ENCODE measurements at places on chromosomes 16 and 17.

DNA sequence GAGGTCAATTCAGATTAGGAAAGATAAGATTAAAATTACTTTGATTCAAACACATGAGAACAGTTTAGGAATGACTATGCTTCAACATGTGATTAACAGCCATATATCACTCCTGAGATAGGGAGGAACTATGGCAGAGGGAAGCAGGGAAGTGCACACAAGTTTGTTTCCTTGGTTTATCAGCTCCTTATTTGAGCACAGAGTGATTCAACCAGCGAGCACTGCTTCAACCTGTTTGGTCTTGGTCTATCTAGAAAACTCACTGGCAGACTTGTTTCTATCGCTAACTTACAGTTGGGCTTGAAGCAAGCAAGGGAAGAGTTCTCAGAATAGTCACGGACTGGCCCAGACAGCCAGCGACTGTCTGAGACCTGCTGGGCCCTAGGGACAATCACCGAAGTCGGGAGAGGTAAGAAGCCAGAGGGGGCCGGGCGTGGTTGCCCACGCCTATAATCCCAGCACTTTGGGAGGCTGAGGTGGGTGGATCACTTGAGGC lies 23.5 kb downstream of the TUBG1 start:
- DNase-seq = no peak

DNA sequence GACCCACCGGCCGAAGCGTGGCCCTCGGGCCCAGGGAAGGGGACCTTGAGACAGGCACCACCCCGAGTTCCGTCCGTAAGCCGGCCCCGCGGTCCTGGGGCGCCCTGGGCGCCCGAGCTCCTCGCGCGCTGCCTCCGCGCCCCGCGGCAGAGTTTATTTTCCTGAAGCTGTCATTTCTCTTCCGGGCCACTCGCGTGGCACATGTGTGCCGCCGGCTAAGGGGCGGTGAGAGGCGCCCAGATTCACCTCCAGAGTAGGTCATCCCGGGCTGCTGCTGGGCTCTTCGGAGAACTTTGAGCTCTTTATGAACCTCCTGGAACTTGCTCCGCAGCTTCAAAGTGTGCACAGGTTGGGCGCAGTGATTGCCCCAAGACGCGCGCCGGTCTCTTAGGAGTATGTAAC lies 489 bp downstream of the ZC3H18 start:
- DNase-seq = no peak

DNA sequence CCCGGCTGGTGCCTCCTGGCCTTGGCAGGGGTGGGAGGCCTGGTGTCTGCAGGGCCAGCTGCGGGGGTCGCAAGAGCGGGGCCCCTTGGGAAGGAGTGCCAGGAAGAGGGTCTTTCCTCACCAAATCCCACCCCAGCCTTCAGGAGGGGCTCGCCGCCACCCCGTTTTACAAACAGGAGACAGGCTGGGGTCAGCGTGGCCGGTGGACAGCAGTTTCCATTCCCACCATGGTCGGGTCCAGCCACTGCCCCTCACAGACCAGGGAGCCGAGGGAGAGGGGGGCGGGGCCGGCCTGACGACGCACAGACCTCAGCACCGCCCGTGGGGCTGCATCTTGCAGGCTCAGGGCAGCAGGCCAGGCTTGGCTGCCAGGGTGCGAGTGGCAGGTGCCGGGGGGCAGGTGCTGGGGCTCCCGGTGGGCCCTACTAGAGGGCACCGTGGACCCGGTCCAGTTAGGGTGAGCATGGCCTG lies 7.6 kb downstream of the CBFA2T3 start:
- no peak for DNase-seq

DNA sequence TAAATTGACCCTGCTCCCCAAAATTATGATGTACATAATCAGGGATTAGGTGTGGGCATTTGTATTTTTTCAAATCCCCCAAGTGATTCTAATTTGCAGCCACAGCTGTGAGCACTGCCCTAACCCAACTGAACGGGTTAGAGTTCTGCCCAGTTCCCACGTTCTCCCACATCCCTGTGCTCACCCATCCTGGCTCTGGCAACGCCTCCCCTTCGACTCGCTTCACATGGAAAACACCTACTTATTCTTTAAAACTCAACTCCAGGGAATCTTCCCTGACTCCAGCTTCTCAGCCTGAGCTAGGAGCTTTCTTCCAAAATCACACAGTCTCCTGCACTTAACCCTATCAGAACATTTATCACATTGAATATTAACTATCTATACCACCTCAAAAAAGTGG lies 17.6 kb upstream of the C16orf82 start:
- no peak for DNase-seq

- DNase-seq = no peak
These were observed 117.4 kb downstream of the MYO1D start for GRCh38 chr17:32759476-32759875.
